ENCODE measurements at places on chromosomes 5 and 9. TPM values are rescaled to one million over a fixed set of nuclear protein-coding genes. Genes with fewer than 3 reads are reported as not detected.

PCDHB15 gene
- 27.6 TPM for total RNA-seq

LRRC70 gene
- 9.9 TPM for total RNA-seq

TAF11L10 gene
- total RNA-seq: not detected

DBN1 gene
- 83.1 TPM for total RNA-seq

SVEP1 gene
- total RNA-seq: 6.9 TPM

BOD1 gene
- 70.1 TPM for total RNA-seq

IRX4 gene
- 2.7 TPM for total RNA-seq

DNLZ gene
- total RNA-seq: 48.2 TPM

IFNE gene
- total RNA-seq: not detected

MARCOL gene
- not detected for total RNA-seq
